ENCODE measurements at places on chromosomes 7 and 10. TPM values are rescaled to one million over a fixed set of nuclear protein-coding genes. Genes with fewer than 3 reads are reported as not detected.

- peaks cover 58% of the 10 kb centered on the region for H3K4me1 ChIP-seq
- H3K27me3 ChIP-seq, result no peaks in the 10 kb centered on the region
- no peak overlapping the region for H3K4me3 ChIP-seq
- H3K36me3 ChIP-seq, result no peaks in the 10 kb centered on the region
- DNase-seq, result peak; percentile 95
- H3K27ac ChIP-seq, result peak overlapping the region; percentile 83
Observed at GRCh38 chr10:71766717-71767419, 6.5 kb downstream of the VSIR start.

- no peak overlapping the region for H3K27ac ChIP-seq
- H3K4me3 ChIP-seq, result no peak overlapping the region
- H3K27me3 ChIP-seq, result peaks cover 38% of the 10 kb centered on the region
- DNase-seq, result no peak
- no peaks in the 10 kb centered on the region for H3K36me3 ChIP-seq
- no peaks in the 10 kb centered on the region for H3K4me1 ChIP-seq
Observed at GRCh38 chr10:125995726-125996304, 99.5 kb downstream of the FANK1 start.

Gene CALN1
- total RNA-seq, result not detected

DNA sequence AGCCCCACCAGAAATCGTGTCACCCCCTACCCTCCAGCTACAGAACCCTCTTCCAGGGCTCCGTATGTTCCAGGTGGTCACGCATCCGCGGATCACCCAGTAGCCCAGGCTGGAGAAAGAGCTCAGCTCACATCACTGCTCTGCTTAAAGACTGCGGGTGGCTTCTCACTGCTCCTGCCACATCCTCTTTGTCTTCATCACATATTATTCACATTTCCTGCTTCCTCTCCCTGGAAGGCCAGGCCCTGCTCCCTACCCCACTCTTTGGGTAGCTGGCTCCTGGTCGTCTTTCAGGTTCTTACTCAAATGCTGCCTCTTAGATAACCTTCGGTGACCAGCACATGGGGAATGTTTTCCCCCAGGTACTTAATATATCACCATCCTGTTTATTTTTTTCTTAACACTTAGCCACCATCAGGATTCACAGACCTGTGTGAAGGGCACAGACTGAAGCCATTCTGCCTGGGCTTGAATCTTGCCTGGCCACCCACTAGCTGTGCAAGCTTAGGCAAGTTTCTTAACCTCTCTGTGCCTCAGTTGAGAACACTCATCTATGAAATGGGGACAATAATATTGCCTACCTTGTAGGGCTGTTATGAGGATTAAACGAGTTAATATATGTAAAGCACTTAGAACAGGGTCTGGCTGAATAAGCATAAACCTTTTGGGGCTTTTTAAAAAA lies 307.8 kb downstream of the PRPF18 start:
- H3K27ac ChIP-seq, result no peak overlapping the region
- no peaks in the 10 kb centered on the region for H3K27me3 ChIP-seq
- DNase-seq, result peak; percentile 41

Gene DKK1
- total RNA-seq, result 74.7 TPM

DNA sequence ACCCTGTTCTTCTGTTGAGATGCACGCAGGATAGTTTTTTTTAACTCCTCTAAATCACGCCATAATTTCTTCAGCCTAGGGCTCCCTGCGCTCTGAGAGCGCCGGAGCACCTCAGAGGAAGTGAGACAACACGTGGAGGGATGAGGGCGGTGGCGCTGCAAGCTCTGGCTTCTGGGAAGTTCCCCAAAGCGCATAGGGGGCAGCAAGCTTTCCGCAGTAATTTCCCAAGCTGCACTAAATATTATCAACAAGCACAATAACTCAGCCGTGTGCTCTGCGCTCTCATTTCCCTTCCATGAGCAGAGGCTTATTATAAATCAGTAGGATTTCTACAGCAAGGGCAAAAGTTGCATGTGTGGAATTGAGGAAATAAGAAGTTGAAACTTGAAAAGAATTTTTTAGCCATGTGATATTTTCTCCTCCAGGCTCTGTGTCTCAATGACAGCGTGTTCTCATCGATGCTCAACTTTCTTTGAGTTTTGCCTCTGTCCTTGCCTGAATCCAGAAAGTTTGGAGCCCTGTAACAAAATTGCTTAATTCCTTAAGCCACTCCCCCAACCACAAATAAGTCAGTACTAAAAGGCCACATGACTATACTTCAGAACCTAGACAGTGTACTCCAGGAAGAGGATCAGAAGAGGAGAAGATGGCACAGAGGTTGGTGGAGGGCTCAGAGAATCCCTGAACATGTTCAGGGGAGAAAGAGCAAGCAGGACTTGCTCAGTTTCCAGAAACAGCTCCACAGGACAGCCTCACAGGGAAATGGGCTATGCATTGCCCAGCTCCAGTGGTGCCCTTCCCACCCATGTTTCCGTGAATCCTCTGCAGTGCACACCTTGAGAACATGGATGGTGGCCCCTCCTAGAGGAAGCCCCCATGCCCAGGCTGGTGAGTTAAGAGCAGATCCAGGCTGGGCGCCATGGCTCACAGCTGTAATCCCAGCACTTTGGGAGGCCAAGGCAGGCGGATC lies 221.5 kb upstream of the GHITM start:
- no peak overlapping the region for H3K27ac ChIP-seq
- H3K36me3 ChIP-seq, result no peaks in the 10 kb centered on the region
- H3K4me3 ChIP-seq, result no peak overlapping the region
- DNase-seq, result no peak
- no peaks in the 10 kb centered on the region for H3K4me1 ChIP-seq
